ENCODE measurements at places on chromosomes 16 and 17.

GRCh38 chr17:8101721-8102120 is 14.2 kb upstream of the ALOX12B start:
- no peak for DNase-seq

- no peak for DNase-seq
Measured at GRCh38 chr17:30256756-30257506, 21.4 kb upstream of the SLC6A4 start.

DNA sequence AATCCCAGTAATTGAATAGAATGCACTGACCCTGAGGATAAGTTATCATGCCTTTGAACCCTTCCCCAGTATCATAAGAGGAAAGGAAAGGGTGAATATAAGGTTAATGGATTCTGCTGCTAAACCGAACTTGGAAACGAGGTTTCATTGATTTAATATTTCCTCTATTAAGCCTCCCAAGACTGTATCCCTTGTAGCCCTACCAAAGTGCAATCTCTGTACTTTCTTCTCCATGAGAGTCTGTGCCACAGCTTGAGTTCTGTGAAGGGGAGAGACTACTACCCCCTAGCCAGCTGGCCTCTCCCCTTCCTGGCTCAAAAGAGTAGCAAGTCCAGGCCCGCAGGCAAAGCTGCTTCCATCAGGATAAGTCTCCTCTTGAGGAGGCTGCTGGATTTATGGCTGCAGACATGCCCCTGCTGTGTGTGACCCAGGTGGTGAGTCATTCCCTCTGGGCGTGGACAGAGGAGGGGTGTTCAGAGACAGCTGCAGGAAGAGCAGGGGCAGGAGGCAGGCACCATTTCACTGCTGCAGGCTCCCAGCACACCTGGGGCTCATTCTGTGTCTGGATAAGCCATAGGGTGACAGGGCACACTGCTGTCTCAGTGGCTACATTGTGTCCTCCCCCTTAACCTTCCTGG is 58.4 kb downstream of the TOM1L2 start:
- DNase-seq: no peak

DNA sequence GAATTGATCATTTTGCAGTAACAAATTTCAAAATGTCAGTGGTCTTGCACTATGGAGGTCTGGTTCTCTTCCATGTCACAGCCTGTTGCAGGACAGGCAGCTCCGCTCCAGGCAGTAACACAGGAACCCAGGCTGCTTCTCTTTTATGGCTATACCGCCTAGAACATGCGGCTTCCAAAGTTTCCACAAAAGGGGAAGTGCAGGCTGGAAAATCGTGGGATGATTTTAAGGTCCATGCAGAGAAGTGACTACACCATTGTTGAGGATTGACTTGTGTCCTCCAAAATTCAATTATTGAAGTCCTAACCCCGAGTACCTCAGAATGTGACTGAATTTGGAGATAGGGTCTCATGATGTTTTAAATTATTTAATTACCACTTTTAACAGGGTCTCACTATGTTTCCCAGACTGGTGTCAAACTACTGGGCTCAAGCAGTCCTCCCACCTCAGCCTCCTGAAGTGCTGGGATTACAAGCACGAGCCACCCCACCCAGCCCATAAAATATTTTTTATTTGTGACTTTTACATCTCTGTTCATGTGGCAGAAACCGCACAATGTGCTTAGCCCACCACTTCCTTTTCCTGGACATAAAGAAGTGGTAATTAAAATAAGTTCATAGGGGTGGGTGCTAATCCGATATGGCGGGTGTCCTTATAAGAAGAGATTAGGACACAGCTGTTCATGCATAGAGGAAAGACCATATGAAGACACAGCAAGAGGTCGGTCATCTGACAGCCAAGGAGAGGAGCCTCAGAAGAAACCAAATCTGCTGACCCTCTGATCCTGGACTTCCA is 279.2 kb upstream of the RPL38 start:
- DNase-seq: no peak

- no peak for DNase-seq
Measured at GRCh38 chr17:69608141-69608540, 193.6 kb downstream of the MAP2K6 start.

GRCh38 chr17:72640415-72641165 is 451.9 kb downstream of the SLC39A11 start:
- DNase-seq: no peak
